ENCODE measurements at places on chromosomes 5 and 9.

GRCh38 chr9:107489144-107489673, 360 bp downstream of the KLF4 start:
- DNase-seq = no peak

- no peak for DNase-seq
Measured at GRCh38 chr5:27523629-27524028, 485.2 kb upstream of the CDH9 start.

DNA sequence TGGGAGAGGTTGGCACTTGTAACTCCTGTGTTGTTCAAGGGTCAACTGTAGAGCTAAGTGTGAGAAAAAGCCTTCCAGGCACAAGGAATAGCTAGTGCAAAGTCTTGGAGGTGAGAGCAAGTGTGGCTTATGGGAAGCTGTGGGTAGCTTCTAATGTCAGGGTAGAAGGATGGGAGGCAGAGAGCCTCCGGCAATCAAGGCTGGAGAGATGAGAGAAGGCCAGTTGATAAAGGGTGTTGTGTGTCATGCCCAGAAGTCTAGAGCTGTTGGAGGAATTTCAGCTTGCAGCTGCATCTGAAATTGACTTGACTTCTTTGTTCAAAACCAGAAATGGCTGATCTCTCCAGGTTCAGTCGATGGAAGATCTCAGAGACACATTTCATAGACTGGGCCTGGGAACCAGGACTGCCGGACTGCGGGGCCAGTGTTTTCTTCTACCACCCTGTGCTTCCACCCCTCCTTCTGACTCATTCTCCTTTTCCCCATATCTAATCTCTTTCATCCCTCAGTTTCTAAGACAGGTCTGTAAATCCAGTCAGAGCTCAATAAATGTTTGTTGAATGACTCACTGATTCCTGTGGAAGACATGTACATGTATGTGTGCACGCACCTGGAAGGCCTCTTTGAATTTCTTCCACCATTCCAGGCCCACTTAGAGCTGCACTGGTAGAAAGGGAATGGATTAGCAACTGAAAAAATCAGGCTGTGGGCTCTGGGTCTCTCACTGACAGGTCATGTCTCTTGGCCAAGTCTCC, 67.8 kb upstream of the KLF4 start:
- DNase-seq = peak; percentile 20

DNA sequence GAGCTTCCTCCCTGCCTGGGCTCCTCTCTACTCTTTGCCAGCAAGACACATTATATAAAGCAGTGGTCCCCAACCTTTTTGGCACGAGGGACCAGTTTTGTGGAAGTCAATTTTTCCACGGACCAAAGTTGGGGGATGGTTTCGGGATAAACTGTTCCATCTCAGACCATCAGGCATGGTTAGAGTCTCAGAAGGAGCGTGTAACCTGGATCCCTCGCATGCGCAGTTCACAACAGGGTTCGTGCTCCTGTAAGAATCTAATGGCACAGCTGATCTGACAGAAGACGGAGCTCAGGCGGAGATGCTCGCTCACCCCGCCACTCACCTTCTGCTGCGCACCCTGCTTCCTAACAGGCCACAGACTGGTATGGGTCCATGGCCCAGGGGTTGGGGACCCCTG, 142.8 kb downstream of the LIFR start:
- no peak for DNase-seq

DNA sequence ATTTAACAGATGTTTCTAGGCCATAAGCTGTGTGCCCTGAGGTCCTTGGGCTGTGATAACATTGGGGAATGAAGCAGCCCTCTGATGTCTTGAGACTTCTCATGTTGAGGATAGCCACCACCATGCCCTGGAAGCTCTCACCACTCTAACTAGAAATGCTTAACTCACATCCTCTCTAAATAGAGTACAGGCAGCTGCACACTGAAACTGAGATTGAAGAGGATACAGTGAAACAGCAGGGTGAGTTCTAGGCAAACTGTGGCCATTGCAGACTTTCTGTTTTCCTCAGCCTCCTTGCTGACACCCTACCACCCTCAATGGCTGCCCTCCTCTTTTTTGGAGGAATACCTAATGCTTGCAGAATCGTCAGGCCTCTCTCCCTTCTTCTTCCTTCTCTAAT, 22.4 kb downstream of the UTP15 start:
- no peak for DNase-seq

DNA sequence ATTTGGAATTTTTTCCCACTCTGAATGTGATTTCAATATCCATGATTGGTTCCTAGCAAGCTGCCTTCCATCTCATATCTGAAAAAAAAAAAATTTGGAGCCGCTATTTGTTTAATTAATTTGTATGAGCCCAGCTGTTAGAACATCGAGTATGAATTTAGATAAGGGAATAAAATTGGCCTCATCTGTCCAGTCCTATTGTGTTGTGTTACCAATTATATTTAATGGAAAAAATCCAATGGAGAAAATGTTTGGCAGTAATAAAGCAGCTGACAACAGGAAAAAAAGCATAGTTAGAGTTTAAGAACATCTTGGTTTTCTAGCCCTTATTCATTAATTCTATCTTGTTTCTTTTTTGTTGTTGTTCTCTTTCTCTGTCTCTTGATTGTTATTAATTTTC, 735.6 kb upstream of the RIOK2 start:
- DNase-seq = no peak

DNA sequence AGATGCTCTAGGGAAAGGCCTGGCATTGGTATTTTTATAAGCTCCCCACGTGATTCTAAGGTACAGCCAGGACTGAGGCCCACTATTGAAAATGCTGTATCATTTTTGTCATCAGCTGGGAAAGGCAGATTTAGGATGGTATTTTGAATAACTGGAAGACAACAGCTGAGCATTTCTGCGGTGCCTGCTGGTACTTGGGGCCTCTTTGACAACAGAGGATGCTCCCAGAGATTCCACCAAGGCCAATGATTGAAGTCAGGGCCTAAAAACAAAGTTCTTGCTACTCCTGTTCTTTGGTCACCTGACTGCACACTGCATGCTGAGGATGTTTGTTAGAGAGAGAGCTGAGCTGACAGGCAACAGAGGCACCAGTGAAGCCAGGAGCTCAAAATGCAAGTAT, 8.1 kb downstream of the FBLL1 start:
- DNase-seq = no peak

GRCh38 chr5:54651482-54652076, 134.0 kb downstream of the SNX18 start:
- peak; percentile 41 for DNase-seq

DNA sequence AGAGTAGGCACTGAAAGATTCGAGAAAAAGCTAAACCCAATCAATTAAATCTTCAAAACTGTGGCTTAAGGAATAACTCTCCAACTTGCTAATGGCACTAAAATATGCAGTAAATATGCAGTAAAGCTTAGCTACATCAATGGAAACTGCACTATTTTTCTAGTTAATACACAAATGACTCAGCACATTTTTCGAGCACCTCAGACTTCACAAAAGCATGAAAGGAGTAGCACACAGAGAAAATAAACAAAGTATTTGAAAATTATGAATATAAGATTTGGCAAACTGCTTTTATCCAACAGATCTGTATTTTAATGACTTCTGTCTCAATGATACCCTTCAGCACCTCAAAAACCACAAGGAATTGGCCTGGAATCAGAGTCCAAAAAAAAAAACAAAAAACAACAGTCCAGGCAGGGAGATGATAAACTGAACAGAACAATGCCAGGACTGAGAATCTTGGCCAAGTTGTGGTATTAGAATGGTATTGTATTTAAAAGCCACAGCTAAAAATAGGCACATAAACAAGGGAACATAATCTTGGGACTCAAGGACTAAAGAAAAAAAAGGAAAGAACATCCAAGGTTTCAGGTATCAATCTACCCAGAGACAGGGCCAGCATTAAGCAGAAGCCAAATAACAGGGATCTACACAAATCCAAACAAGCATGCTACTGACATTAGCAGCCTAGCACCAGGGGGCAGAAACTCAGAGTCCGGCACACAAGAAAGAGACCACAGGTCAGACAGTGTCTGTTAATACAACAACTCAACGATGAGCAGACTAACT, 21.4 kb downstream of the TMEM245 start:
- DNase-seq = peak; percentile 65

DNA sequence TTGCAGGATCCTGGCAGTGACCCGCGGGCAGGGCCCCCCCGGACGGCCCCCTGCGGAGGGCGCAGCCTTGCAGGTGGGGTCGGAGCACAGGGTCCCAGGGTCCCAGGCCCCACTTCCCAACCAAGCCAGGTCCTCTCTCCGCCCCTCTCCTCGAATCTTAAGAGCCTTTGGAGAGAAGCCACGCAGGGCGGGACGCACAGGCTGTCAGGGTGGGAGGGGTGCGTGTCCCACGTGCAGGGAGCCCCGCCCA, 18.4 kb upstream of the EGFL7 start:
- peak; percentile 22 for DNase-seq

GRCh38 chr5:112290691-112291090, 128.4 kb downstream of the EPB41L4A start:
- DNase-seq = no peak

DNA sequence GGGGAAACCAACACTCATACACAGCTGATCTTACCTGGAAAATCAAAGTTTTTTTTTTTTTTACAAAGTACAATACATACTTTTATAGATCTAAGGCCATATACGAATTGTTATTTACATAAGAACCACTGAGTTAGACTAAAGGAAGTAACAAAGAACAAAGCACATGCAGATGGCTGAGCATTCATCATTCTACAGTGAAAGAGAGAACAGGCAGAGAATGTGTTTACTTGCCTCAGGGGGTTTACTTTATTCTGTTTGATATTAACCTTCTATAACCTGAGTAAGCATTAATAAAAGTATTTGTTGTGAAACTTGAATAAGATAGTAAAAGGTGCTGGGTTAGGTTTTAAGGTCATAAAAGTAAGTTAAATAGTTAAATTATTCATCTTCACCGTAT, 54.7 kb downstream of the SLC38A9 start:
- DNase-seq = no peak

DNA sequence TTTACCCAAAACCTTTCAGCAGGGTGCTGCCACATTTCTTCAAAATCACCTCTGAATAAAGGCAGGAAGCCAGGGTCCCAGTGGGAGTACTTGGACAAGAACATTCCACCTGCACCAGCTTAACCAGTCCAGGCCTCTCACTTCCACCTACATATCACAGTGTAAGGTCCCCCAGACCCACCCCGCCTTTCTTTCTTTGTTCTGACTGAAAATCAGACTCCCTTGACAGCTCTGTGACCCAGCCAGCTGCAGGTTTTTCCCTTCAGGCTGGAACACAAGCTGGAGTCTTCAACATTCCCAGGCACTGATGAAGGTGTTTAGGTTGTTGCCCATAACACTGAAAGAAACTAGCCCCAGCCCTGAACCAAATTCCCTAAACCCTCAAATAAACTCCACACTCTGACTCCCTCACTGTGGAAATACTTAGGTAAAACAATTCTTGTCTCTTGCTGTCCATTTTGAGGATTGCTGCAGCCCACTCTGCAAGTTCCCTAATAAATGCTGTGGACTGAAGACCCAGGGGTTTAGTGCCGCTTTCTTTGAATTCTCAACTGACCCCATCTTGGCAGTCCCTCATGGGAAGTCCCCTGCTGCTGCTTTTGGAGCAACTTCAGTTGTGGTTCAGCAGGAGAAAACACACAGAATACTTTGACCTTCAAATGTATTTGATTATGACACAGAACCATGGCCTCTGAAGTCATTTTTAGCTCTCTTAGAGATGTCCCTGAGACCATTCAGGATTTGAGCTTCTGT, 24.8 kb downstream of the P4HA2 start:
- peak; percentile 20 for DNase-seq

- no peak for DNase-seq
Measured at GRCh38 chr5:76192837-76193236, 109.7 kb downstream of the SV2C start.

DNA sequence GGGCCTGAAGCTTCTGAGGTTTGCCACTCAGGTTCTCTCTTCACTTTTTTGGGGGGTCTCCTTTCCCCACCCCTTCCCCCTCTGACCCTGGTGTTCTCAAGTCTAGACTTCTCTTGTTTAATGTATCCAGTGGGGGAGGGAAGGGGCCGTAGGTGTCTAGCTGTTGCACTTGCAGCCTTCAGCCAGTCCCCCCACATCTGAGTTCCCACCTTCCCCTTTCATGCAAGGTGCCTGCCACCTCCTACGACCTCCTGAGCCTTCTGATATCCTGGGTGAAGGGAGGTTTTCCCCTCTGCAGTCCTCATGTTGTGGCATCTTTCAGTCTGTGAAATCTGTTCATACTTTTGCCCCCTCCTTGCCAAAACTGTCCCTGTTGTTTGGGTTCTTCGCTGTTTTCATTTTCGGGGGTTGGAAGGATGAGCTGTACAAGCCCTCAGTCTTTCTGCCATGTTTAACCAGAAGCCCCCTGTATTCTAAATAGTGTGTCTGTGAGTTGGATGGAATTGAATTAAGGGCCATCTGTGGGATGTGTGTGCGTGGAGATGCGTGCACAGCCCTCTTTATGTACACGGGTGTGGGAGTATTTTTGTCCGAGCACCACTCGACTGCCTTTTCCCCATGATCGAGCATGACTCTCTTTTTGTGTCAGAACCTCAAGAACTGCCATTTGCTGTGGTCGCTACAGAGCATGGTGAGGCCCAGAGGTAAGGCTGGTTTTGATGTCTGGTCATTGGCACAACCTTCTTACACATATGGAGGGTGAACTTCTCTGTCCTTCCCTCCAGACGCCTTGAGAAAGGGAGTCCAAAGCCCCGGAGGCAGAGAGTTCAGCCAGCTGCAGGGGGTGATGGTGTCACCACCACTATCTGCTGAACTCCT, 23.6 kb downstream of the PRRC2B start:
- DNase-seq = no peak

GRCh38 chr5:171418982-171419687, at the start of gene FGF18:
Gene FGF18, plus strand, starts transcription at chr5:171419647. Its CDS starts 553 bp downstream, at chr5:171420200.
- peak; percentile 51 for DNase-seq

GRCh38 chr5:32726086-32726557, 15.0 kb downstream of the NPR3 start:
- DNase-seq = peak; percentile 19

DNA sequence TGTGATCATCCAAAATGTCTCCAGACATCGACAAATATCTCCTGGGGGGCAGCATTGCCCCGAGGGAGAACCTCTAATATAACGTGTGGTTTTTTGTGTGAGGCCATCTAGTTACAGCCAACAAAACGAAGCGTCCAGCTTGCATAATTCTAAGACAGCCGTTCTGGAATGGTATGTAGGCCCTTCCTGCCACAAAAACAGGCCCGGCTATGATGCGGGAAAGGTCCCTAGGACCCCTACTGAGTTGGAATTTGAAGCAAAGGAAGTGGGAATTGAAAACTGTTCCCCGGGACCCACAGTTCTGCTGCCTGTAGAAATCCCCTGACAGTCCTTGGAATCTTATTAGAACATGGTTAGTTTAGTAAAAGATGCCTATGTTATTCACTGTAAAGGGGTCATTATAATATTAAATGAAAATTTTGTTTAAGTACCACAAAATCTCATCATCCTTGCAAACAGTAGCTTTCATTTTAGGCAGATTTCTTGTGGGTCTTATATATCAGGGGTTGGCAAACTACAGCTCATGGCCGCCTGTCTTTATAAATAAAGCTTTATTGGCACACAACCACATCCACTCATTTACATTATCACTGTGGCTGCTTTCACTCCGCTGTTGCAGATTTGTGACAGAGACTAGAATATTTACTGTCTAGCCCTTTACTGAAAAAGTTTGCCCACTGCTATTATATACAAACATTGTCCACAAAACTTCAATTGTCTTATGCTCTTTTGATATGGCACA, 70.7 kb downstream of the MSX2 start:
- no peak for DNase-seq

- no peak for DNase-seq
Measured at GRCh38 chr9:76412638-76413037, 18.4 kb upstream of the RFK start.

Data from IMR-90 (cell line).